ENCODE measurements at places on chromosomes 4 and X. TPM values are rescaled to one million over a fixed set of nuclear protein-coding genes. Genes with fewer than 3 reads are reported as not detected.

SLIT2 gene
- 2.0 TPM for polyA plus RNA-seq

NFKB1 gene
- polyA plus RNA-seq, result 2.4 TPM

AFM gene
- polyA plus RNA-seq, result not detected

TMEM150C gene
- polyA plus RNA-seq, result 1.2 TPM

CYTL1 gene
- 8.0 TPM for polyA plus RNA-seq

CAPN6 gene
- 5.3 TPM for polyA plus RNA-seq

HTN1 gene
- polyA plus RNA-seq, result not detected

NAT8L gene
- polyA plus RNA-seq, result 10.8 TPM

PPP4R3C gene
- polyA plus RNA-seq, result not detected

CLNK gene
- polyA plus RNA-seq, result not detected

PNMA6A gene
- 3.2 TPM for polyA plus RNA-seq

SCFD2 gene
- 6.2 TPM for polyA plus RNA-seq
